ENCODE measurements at places on chromosomes 1 and 21. TPM values are rescaled to one million over a fixed set of nuclear protein-coding genes. Genes with fewer than 3 reads are reported as not detected.

DNA sequence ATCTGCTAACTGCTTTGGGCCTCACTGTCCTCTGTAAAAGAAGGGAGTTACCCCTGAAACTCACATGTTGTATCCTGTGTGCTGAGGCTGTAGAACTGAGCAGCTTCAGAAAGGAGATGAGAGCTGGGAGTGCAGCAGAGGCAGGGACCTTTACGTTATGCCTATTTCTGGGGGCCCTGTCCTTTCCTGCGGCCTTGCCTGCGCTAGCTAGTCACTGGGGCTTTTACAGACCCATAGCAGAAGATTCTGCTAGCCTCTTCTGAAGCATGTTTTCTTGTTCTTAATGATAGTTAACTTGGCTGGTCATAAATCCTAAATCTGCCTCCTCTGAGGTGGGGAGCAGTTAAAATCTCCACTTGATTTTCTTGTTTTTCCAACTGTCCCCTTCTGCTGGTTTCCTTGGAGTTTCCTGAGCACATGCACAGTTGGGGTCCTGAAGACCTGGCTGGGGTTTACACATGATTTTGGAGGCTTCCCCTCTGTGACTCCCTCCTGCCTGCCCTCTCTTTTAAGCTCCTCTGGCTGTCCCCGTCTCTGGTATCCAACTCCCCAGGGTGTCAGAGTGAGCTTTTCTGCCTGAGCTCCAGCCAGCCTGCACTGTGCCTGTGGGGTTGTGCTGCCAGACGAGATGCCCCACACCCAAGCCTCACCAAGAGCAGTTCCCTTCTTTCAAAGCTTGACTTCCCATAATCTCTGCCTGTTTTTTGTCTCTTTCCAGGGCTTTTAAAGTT, 76.6 kb downstream of the NOS1AP start:
- no peak for DNase-seq

- DNase-seq: no peak
Measured at GRCh38 chr1:5615076-5615475, 377.1 kb downstream of the NPHP4 start.

GRCh38 chr1:231201979-231202633, 38.9 kb upstream of the GNPAT start:
- DNase-seq: no peak

DNA sequence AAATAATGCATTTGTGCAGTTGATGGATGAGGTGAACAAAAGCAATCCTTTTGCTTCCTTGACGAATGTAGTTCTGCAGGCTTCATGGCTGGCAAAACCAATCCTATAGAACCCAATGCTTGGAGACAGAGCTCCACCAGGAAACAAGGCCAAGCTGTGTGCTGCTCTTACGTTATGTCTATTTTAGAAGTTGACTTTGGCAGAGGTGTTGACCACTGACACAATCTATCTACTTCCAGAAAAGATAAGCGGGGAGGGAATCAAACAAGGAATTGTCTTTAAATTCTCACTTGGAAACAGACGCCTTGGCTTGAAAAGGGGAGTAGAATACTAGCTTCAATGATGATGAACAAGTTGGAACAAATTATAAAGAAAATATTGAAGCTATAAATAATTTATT, 211.2 kb downstream of the SETD4 start:
- DNase-seq: no peak

DNA sequence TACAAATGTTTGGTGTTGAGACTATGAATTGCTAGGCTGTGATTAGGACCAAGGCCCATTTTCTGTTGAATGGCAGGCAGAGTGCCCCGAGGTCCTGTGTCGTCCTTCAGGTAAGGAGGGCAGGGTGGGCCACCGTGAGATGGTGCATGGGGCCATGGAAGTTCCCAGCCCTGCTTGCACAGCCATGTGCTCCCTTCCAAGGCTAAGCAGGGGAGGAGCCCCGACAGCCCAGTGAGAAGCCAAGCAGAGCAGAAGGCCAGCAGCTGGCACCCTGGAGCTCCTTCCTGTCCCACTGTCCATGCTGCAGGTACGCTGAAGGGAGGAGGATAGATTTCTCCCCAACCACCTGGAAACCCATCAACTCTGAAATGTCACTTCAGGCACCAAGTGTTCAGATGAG, 8.2 kb upstream of the NUAK2 start:
- no peak for DNase-seq

Gene CBS
- 13.7 TPM for polyA plus RNA-seq

GRCh38 chr1:96487394-96487793, 234.2 kb upstream of the PTBP2 start:
- DNase-seq: no peak

GRCh38 chr1:85888921-85889320, 180.7 kb upstream of the ZNHIT6 start:
- DNase-seq: no peak

DNA sequence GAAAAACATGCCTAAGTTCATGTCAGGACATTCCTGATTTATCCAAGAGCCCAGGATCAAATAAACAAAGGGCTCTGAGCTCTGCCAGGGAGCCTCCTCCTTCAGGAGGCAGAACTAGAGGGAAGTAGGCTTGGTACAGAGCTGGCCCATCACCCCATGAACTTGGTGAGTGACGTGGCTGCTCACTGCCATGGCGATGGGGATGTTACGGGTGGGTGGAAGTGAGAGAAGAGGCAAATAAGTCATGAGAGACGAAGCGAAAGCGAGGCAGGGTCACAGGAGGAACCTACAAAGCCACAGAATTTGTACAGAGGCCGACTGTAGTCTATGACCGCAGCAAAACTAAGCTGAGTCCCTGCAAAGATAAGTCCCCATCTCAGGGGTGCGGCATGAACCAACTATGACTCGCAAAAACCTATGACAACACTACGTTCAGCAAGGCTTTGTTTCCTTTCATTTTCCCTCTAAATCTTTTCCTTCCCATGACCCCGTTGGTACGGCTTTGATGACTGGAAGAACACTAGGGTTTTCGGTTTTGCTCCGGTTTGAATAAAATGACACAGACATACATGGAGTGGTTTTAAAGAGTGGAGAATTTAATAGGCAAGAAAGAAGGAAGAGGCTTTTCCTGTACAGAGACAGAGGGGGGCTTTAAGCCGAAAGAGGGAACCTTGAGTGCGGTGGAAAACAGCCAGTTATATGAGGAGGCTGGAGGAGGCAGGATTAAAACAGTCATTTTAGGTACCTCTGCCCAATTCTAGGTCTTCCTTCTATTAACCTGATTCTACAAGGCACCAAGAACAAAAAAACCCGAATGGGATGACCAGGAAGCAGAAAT, 74.1 kb downstream of the CD46 start:
- no peak for DNase-seq

- DNase-seq: no peak
Measured at GRCh38 chr1:112542206-112542973, 33.6 kb downstream of the WNT2B start.

DNA sequence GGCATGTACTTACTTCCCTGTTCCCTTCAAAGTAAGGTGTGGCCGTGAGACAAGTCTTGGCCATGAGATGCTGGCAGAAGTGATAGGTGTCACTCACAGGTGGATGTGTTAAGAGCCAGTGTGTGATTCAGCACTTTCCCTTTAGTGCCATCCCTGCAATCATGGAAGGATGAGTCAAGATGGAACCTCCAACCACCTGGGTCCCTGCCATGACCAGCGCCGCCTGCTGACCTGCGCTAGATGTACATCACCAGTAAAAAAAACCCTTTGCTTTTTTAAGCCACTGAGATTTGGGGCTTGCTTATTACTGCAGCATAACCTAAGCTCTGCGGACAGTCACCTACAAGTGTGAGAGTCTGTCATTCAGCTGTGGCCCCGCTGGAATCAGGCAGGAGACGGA, 71.7 kb downstream of the TOMM20 start:
- peak; percentile 68 for DNase-seq

DNA sequence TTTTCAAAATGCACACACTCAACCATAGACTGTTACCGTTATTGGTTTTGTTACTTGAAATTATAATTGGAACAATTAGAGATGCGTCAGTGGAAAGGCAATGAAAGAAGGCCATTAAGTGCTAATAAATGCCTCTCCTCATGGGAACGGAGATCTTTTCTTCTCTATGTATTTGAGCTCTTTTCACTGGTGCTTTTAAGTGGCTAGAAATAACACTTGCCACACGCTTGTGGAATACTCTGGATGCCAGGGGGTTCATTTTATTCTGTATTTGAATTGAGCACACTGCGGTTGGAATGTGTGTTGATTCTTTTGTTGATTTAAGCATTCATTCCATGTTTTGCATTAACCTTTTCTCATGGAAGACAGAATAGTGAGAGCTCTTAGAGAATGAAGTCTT, 68.4 kb downstream of the DNM3 start:
- DNase-seq: no peak

Gene LRRC7
- not detected for polyA plus RNA-seq

DNA sequence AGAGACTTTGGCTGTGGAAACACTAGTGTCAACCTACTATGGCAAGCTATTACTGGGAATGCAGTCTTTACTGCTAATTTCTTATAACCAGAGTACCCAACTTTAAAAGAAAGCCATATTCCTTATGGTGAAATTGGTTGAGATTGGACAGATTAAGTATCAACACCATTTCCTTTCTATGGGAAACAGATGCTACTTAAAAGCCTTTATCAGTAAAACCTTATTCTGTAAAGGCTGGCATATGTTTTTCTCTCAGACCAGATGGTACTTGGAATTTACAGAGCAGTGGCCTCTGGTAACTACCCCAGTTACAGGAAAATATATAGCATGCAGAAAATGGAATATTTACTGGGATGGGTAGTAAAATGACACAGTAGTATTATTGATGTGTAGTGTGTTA, 18.8 kb downstream of the IFI44 start:
- DNase-seq: no peak

DNA sequence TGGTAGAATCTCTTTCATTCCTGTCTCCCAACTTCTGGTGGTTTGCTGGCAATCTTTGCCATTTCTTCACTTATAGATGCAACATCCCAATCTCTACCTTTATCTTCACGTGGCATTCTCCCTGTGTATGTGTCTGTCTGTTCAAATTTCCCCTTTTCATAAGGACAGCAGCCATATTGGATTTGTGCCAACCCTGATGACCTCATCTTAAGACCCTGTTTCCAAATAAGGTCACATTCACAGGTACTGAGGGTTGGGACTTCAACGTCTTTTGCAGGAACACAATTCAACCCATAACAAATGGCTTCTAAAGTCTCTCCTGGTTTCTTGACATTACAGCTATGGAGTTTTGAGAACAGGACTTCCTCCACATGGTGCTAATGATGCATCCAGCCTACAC, 84.5 kb upstream of the OLIG2 start:
- no peak for DNase-seq

DNA sequence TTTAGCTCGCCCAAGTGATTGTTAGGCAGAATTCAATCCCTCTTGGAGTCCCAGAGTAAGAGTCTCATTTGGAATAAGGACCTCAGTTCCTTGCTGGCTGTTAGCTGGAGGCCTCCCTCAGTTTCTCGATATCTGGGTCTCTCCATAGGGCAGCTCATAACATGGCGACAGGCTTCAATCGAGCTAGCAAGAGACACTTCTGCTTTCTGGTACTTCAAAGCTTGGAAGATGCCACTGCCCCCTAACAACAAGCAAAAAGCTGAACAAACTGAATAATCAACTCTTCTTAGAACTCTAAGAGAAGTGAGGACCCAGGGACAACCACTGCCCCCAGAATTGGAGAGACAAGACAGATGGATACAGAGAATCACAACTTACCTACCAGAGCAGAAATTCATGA, 86.2 kb downstream of the TEX35 start:
- DNase-seq: no peak

- no peak for DNase-seq
Measured at GRCh38 chr1:212611000-212611948, 2.7 kb downstream of the ATF3 start.

Gene ORC1
- polyA plus RNA-seq: 18.9 TPM

DNA sequence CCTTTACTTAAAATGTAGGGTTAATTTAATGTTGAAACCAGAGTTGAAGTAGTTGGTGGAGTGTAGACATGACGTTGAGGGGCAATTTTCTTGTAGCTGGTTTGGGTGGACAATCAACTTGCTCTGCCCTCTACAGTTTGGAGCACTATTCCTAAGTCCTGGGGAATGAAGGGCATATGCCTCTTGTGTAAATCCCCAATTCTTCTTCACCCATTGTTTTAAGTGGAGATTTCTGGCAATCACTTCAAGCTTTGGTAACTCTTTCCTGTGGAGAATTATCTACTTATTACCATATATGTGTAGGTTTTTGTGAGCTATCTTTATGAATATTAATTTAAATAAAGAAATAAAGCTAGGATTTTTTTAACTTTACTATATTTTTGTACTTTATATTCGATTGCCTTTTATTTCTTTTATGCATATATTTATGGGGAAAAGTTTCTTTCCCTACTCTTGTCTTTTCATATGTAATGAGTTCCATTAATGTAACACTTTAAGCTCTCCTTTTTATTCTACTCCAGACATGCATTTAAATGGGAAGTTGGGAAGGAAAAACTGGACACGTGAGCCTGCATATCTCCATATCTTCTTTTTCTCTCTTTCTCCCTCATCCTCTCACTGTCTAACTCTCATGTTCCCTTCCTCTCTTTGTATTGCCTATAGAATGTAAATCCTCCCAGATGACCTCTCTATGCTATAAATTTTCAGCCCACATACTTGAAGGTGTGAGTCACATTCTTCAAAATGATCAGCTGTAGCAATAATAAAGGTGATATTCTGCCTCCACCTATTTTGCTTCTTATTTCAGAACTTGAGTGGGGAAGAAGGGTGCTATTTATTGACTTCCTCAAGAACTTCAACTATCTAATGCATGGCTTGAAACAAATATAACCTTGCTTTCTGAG, 276.7 kb downstream of the PTPRC start:
- DNase-seq: no peak

Gene METTL18
- 7.3 TPM for polyA plus RNA-seq

DNA sequence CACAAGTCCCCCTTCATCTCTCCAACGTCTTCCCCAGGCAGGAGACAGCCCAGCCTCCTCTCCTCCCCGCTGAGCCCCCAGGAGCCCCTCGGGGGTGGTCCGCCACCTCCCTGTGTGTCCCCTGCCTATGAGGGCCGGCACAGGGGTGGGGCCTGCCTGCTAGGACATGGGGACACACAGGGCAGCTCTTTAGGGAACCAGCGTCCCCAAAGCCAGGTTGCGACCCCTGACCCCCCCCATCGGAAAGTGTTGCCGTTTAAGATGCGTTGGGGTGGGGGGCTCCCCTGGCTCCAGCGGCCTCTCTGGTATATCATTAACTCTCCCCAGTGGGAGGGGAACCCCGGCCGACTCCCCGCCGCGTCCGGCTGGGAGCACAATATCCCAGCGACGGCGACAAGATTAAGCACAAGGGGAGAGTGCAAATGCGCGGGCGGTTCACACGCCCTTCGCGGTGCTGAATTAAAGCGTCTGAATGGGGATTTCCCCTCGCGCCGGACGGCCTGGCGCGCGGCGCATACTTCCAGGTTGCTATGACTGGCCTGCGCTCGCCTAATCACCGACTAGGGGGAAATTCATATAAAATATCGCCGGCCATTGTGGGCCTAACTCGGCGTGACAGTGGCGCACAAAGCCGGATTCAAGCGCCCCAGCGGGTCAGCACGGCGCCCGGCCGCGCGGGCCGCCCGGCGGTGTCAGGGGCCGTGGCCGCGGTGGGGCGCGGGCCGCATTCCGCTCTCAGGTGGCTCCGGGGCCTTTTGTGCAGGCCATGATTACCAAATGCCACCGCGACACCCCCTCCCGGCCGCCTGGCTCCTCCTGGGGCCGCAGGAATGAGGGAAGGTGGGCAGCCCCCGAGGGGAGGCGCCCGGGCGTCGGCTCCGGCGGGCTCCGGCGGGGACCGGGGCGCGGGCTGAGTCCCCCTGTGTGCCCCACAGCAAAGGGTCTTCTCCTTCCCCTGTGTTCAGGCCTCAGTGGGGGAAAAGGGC, 30.9 kb downstream of the WNT3A start:
- DNase-seq: no peak

- DNase-seq: no peak
Measured at GRCh38 chr21:46118316-46119143, 20.6 kb downstream of the COL6A2 start.

- no peak for DNase-seq
Measured at GRCh38 chr1:27000090-27000816, 6.8 kb downstream of the TRNP1 start.

Gene ACTL8
- polyA plus RNA-seq: 1.5 TPM
